ENCODE measurements at places on chromosomes 2 and 18. TPM values are rescaled to one million over a fixed set of nuclear protein-coding genes. Genes with fewer than 3 reads are reported as not detected.

- DNase-seq: peak; percentile 11
Measured at GRCh38 chr2:40352041-40352702, 99.7 kb downstream of the SLC8A1 start.

The PCARE gene
- not detected for total RNA-seq

DNA sequence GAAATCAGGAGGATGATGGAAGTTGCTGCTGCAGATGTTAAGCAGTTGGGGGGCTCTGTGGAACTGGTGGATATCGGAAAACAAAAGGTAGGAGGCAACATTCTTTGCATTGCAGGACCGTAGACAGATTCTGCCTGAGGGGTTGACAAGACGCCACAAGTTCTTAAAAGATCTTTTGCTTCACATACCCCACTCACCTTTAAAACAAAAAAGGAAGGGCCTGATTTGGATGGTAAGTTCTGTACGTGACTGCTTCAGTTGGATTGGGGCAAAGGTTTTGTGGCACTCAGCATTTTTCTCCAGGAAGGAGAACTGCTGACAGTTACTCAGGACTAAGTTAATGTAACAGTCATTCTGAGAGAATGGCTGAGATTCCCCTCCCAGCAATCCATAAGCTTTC is 5.2 kb downstream of the CNDP2 start:
- DNase-seq: no peak

The DCDC2C gene
- 0.33 TPM for total RNA-seq

The PRSS56 gene
- not detected for total RNA-seq

- no peak for DNase-seq
Measured at GRCh38 chr2:68428746-68429145, 38.3 kb downstream of the FBXO48 start.

- no peak for DNase-seq
Measured at GRCh38 chr2:240983361-240983995, 14.9 kb upstream of the SNED1 start.

The CYP26B1 gene
- 0.05 TPM for total RNA-seq

The FSHR gene
- not detected for total RNA-seq

DNA sequence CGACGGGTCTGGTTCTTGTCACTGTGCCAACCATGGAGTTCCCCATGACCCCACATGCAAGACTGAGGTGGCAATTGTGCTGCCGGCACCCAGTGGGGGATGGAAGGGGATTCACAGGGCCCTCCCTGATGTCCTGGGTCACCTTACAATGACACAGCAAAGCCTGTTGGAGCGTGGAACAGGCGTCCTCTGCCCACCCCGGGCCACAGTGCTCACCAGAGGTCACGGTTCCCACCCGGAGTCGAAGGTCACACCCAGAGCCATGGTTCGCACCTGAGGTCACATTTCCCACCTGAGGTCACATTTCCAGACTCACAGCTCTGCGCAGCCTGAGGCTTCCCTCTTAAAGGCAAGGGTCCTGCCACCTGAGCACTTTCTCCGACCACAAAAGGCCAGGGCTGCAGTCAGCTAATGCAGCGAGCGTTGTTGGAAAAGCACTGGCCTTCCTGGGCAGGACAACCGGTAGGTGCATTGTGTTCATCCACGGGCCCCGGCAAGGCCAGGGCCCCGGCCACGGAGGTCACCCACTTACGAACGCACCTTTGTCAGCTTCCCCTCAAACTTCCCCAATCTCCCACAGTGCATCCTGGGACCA is 24.0 kb downstream of the KIF1A start:
- DNase-seq: no peak

GRCh38 chr2:210592726-210593125 is 36.3 kb downstream of the CPS1 start:
- DNase-seq: no peak

The MAP3K19 gene
- not detected for total RNA-seq
